ENCODE measurements at places on chromosomes 3 and 15.
A peak's percentile ranks its signal among the peaks of the same experiment; 100 is the strongest.

- peak; percentile 45 for DNase-seq
Measured at GRCh38 chr15:38671675-38672254, 107.2 kb upstream of the RASGRP1 start.

DNA sequence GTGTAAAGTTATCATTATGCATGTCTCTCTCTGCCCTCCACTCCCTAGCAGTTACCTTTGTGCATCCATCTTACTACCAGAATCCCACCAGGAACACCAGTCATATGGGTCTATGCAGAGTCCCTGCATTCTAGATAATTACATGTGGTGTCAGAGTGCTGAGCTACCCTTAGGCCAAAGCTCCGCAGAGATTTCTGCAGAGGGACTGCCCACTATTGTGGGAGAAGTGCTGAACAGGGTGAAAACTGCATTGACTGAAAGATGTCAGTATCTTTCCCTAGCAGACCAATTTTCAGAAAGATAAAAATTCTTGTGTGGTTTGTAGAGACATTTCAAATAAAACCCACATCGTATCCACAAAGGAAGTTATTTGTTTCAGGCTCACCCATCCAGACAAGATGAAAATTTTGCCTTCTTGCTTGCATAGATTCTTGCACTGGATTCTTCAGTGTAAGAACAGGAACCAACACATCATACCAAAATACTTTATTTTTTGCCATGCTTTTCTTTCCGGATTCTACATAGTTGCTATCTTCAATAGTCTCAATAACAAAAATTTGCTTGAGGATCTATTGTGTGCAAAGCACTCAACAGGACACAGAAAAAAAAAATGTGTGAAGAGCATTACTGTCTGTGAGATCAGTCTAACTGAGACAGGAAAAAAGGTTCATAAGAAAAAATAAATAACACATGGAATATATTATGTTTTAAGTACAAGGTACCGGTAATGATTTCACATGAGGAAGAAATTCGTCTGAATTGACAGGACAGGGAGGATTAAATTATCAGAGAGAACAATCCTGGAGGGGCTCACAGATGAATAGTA, 32.0 kb upstream of the CCDC80 start:
- DNase-seq, result peak; percentile 1

- DNase-seq, result no peak
Measured at GRCh38 chr15:92914768-92915221, 14.7 kb downstream of the CHD2 start.

GRCh38 chr3:50406487-50406886, 47.2 kb upstream of the TMEM115 start:
- no peak for DNase-seq

- no peak for DNase-seq
Measured at GRCh38 chr3:6260551-6261191, 600.2 kb upstream of the GRM7 start.

- DNase-seq, result no peak
Measured at GRCh38 chr3:32450426-32450825, 52.2 kb downstream of the CMTM6 start.

- DNase-seq, result no peak
Measured at GRCh38 chr3:116728454-116728853, 18.9 kb downstream of the TUSC7 start.

DNA sequence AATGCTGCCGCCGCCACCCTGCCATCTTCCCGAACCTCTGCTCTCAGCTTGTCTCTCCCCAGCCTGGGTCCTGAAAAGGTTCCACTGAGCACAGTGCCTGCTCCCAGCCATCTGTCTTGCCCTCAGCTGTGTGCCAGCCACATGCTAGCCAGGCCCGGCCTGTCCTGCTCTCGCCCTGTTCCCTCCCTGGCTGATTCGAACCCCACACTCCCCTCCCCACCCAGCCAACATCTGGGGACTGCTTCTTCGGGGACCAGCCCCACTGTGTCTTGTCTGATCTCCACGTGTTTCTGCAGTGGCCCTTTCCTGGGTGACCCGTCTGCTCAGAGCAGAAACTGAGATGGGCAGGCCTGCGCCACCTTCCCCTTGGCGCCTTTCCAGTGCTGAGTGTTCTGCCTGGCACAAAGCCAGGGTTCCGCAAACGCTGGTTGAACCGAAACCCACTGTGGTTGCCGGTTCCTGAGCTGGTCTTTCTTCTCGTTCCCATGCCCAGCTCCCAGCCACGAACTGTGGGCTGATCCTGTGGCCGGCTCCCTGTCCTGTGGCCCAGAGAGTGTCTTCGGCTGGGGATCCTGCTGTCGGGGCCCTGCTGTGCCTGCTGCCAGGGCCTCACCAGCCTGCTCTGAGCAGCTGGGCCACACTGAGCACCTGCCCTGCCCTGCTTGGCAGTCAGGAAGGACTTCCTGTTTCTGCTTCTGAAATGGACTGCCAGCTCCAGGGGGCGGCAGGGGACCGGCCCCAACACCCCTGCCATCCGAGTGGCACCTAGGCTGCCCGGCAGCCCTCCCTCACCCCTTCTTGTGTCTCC, 62.7 kb upstream of the KLF13 start:
- DNase-seq, result peak; percentile 54

DNA sequence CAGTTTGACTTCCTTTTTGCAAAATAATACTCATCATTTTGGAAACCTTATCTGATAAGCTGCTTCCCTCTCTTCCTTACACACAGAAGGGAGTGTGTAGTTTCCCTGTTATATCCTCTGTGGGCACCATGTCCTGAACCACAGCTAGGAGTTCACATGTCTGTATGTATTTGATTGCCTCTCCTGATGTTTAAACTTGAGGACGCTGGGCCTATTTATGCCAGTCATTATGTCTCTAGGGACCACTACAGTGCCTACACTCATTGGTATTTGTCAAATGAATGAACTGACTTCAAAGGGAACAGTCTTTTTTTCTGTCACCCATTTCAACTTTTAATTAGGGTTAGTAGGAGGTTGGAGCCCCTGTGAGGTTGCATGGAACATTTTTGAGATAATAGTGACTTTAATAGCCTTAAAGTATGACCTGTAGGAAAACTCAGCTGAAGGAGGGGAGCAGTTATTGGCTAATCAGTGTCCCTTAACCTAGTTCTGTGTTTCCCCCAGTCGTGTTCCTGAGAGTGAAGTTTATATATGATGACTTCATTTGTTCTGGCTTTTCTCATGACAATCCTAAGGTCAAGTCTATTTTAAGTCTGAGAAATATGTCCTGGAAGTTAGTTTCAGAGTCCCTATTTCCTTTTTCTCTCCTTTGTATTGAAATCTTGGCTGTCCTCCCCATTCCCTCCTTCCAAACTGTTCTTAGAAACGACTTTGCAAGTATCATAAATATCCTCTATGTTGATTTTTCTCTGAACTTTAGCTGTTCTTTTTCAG, 28.9 kb downstream of the PDE8A start:
- no peak for DNase-seq

- no peak for DNase-seq
Measured at GRCh38 chr15:64699751-64700388, 75.5 kb downstream of the RBPMS2 start.

GRCh38 chr15:77859491-77860060, 217.9 kb downstream of the TBC1D2B start:
- no peak for DNase-seq
